ENCODE measurements at places on chromosomes 1 and 21.

DNA sequence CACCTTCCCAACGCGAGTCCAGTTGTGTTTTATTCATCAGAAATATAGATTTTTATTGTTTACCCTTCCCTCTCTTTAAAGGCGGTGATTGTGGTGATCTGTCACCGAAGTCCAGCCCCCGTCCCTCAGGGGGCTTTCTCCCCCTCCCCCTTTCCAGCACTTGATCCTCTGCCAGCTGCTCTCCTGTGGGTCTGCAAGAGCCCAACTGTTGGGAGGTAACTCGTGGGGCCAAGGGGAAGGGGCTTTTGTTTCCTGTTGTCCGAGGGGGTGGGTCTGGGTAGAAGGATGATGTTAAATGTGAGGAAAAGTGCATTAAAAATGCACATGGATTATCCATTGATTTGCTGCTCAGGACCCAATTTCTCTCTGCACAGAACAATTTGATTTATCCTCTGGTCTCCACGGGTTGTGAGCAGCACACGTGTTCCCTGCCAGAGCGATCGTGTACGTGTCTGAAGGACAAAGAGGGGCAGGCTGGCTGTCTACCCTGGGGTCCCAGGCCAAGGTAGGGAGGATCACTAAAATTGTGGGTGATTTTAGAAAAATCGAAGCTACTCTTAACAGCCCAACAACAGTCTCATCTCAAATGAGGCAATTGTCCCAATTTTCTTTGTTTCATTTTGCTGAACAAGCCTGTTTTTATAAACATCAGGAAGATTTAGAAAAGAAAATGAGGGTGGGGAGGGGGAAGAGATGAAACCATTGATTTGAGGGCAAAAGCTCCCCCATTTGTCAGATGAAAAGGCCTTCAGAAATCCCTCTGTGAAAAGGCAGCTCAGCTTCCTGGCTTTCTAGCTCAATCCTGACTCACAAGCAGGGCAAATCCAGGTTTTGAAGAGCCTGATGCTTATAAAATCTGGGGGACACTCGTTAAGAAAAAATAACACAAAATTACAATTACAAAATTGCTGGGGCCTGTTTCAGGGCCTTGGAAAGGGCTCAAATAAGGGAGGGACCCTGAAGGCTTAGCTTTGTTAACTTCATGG lies 176.2 kb downstream of the RHOU start:
- DNase-seq = no peak

DNA sequence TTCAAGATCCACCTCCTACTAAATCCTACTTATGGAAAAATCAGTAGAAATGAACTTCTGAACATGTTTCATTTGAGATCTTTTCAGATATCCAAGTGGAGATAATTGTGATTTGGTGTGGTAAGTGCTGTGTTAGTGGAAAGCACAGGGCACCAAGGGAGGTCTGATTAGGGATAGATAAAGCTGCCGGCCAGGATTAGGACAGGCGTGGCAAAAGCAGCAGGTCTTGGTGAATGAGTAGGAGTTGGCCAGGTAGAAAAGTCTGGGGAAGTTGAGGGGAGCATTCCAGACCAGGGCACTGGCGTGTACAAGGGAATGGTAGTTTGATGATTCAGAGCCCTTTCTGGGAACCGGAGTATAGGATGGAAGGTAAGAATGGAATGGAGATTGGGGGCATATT lies 47.8 kb downstream of the AZIN2 start:
- DNase-seq = no peak

DNA sequence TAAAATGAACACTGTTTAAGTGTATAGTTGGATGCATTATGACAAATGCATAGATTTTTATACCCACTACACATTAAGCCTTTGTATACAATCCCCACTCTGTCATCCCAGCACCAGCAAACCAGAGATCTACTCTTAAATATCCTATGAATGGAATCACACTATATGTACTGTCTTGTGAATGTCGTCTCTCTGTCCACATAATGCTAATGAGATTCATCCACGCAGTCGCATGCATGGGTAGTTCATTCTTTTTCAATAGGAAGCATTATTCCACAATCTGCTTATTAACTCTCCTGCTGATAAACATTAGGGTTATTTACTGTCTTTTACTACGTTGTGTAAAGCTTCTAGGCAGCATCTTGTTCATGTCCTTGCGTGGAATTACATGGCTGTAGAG lies 892.3 kb downstream of the LTN1 start:
- no peak for DNase-seq

- no peak for DNase-seq
Measured at GRCh38 chr1:221344693-221345092, 397.2 kb downstream of the DUSP10 start.

DNA sequence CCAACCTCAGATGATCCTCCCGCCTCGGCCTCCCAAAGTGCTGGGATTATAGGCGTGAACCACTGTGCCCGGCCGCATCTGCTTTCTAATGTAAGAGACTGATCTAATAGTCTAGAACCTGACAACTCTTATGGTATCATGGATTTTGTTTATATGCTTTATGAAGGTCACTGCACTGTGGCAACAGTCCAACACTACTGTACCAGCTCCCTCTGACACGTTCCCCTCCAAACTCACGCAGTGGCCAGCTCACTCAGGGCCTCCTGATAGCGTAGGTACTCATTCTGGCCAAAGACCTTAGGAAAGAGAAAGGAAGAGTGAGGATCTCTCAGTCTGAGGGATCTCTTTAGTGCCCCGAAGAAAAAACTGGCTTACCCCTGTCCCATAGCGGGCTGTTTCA lies 6.0 kb upstream of the CFAP141 start:
- DNase-seq = no peak

All from stimulated activated CD4-positive, alpha-beta T cell treated with anti-CD3 and anti-CD28 coated beads, Interleukin-1b, Interleukin-23, amount 100 ng/mL, for 1 hour (primary cell).